ENCODE measurements at places on chromosomes 1 and 21.

DNA sequence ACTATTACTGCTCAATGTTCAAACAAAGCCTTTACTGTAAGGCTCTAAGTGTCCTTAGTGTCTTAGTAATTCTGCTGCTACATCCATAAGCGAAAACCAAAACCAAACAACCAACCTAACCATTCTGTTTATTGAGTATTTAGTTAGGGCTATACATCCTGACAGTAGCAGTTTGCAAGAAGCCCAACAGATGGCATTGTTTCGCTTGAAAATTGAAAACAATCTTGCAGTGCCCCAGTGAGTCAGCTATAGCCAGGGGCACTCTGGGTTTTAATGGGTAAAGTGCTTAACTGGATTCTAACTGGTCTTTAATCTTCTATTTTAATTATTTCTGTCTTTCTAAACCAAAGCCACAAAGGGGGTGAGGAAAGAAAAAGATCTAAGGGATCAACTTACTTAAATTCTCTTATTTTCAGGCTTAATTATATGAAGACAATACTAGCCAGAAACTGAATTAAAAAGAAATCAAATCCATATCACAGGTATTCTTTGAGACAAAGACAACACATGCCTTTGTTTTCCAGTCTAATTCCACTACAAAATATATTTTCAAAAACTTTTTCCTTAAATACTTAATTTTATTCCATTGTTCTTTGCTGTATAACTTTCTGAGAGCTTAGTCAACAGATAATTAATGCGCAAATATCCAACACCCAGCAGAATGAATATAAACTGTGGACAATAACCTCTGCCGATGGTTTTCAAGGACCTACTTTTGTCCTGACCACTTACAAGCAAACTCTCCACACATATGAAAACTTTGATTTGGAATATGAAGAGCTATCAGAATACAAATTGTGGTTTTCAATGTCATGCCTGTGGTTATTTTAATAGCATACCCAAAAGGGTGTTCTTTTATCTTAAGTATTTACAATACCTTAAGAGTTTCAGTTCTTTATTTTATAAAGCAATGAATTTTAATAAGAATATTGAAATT lies 15.2 kb downstream of the POGZ start:
- DNase-seq = peak; percentile 62

- DNase-seq = no peak
Observed at GRCh38 chr1:70383483-70383882, 27.6 kb upstream of the CTH start.

- no peak for DNase-seq
Observed at GRCh38 chr1:226838456-226838855, 32.0 kb upstream of the PSEN2 start.

DNA sequence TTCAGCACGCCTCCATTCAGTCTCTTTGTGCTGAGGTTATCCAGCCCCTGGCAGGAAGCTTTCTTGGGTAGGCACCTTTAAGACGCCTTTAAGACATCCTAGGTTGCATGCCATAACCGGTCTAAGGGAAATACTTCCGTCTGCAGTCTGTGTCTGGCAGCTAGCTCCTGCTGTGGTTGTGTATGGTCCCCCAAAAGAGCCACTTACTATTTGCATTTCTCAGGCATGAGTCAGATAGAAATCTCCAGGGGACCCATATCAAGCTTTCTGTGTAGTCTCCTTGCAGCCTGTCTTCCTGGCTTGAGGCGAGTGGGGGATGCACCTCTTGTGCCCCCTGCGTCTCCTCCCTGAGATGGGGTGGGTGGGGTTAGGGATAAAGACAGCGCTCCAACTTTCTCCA lies 10.0 kb upstream of the RYR2 start:
- no peak for DNase-seq

- DNase-seq = no peak
Observed at GRCh38 chr21:31191553-31191952, 152.5 kb downstream of the TIAM1 start.

- DNase-seq = peak; percentile 43
Observed at GRCh38 chr1:45721207-45721606, 29.2 kb downstream of the IPP start.

- peak; percentile 90 for DNase-seq
Observed at GRCh38 chr1:87956072-87956471, 627.4 kb downstream of the LMO4 start.

DNA sequence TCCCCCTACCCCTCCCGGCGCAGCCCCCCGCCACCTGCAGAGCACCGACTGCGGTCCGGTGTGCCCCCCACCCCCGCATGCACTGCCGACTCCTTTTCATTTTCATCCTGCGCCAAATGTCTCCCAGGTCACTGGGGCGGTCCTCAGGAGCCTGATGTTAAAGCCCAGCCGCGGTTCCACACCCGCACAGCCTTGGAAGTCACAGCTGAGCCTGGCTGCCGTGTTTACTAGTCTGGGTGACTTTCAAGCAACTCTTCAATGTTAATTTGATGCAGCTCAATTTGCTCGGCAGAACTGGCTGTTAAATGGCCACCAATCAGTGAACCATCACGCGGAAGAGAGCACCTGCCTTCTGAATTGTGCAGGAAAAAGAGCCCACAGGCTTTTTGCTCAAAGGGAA lies 27.2 kb downstream of the THAP3 start:
- DNase-seq = no peak

- DNase-seq = no peak
Observed at GRCh38 chr21:39650306-39650705, 37.6 kb downstream of the B3GALT5 start.

DNA sequence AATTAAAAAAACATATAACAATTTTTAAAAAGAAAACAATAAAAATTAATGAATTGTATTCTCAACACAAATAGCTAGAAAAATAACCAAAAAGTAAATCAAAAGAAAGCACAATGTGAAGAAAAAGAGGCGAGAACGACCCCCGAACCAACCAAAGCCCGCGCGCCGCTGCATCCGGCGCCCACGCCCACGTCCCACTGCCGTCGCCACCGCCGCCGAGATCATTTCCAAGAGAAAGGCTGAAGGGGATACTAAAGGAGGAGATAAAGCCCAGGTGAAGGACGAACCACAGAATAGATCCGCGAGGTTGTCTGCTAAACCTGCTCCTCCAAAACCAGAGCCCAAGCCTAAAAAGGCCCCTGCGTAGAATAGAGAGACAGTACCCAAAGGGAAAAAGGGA lies 11.8 kb upstream of the ABCB10 start:
- DNase-seq = no peak

DNA sequence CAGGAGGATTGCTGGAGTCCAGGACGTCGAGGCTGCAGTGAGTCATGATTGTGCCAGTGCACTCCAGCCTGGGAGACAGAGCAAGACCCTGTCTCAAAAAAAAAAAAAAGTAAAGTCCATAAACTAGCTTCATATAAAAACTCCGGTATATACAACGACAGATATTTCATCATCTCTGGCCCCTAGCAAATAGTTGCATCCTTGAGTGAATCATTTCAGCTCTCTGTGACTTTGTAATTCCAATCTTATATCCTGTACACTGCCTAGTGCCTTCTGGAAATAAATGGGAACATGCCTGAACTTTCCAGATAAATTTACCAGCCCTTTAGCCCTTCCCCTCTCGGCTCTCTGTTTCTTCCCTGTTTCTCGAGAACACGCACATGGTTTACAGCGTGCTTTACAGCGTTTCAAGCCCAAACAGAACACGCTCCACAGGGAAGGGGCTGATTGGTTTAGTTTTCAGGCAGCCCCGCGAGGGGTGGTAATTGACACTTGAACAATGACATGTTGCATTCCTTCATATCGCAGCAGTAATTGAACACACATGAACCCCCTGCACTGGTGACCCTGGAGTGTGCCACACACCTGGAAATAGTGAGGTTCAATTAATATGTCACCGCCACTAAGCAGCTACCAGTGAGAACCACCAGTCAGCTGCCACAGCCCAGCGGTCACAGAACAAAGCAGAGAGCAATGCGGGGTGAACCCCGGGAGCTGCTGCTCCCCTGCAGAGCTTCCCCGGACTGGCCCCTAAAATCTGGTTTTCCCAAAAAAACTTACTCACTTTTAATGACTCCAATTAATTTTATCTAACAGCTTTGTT lies 35.7 kb upstream of the SIM2 start:
- no peak for DNase-seq

- DNase-seq = no peak
Observed at GRCh38 chr1:43619996-43620920, 29.7 kb upstream of the KDM4A start.

GRCh38 chr1:245715970-245716369 lies 561.2 kb downstream of the KIF26B start:
- DNase-seq = peak; percentile 65

DNA sequence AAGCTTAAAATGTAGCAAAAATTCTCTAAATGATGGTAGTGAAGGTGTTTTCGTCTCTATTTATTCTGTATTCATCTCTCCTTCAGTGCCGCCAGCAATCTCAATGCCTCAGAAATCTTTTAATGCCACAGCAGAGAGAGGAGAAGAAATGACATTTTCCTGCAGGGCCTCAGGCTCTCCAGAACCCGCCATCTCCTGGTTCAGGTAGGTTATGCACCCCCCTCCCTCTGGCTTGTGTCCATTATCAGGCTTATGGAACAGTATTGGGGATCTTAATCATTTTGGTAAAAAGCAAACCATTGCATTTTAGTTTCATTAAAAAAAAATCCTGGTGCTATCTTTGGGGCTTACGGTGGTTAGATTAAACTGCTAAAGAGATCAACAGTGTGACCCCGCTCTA lies 326.1 kb downstream of the NCAM2 start:
- DNase-seq = no peak

DNA sequence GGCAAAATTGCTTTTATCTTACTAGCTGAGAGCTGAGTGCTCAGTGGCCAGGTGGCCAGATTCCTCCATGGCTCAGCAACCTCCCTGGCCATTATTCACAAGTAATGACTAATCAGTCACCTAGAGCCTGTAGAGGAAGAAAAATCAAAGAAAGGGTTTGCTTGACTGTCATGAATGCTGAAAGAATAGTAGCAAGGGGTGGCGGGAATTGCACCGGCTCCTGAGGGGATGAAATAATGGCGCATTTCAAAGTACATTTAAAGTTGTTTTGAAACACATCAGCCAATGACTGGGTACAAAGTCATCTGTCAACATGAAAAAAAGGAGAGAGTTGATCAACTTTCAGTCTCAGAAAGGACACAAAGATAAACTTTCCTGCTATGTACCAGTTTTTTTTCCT lies 99.5 kb downstream of the OMA1 start:
- no peak for DNase-seq

- DNase-seq = no peak
Observed at GRCh38 chr1:11851180-11851579, 3.6 kb upstream of the NPPA start.

DNA sequence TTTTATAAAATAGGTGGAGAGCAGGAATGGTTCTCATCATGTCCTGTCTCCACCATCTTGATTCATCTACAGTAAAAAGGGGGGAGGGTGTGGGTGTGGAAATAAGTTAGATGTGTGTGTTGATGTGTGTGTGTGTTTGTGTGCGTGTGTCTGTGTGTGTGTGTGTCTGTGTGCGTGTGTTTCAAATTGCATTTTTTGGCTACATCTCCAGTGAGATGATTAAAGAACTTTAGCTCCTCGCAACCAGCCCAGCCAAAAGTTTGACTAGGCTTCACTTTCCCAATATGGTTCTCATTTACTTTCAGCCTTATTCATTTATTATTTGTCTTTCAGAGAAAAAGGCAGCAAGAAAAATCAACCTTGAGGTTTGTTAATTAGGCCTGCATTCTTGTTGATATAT lies 14.7 kb upstream of the HAO2 start:
- DNase-seq = no peak

- peak; percentile 36 for DNase-seq
Observed at GRCh38 chr1:78339490-78339889, 151.3 kb upstream of the PTGFR start.

- no peak for DNase-seq
Observed at GRCh38 chr1:207815913-207816291, 64.0 kb downstream of the CD46 start.

DNA sequence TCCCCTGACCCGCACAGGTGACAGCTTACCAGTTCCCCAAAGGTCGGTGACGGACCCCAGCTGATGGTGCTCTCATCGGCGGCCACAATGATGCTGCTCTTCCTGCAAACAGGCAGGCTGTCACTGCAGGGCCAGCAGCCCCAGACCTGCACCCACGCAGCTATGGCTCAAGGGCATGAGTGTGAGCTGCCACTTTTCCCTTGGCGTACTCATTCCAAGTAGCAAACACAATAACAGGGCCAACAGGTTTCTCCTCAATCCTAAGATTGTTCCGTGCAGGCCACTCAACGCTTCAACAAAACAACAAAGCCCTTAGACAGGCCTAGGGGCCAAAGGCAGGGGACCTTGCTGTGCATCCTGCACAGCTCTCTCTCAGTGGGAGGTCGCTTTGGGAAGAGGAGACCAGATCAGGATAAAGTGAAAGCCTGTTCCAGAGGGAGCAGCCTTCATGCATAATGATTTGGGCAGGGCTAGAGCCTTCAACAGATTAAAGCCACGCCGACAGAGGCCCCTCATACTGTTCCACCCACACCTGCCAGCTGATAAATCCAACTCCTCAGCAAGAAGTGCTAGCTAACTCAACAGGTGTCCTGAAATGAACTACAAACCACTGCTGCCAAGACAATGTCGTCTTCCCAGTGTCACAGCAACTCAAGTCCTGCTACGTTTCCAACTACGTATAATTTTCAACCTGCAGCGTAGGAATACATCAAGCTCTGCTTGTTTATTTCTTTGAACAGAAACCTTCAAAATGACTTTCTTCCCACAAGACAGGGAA lies 27.2 kb downstream of the RCC2 start:
- no peak for DNase-seq

DNA sequence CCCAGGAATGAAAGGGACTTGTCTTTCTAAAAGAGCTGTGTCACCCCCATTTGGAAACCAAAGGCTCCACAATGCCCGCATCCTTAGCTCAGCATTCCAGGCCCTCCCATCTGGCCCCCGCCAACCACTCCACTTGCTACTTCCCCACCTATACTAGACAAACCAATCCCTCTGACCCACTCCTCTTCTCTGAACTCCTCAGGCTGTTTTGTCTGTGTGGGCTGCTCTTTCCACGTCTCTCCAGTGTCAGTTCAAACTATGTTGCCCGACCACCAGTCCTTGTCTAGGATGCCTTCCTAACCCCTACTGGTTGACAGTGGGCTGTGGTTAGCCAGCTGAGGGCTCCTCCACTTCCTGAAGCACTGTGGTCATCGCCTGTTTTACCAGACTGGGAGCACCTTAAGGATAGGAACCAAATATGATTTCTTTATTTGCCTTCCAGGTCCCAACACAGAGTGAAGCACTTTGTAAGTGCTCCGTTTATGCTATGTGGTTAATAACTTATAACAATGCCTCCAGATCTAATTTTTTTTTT lies 8.1 kb upstream of the COA7 start:
- no peak for DNase-seq

DNA sequence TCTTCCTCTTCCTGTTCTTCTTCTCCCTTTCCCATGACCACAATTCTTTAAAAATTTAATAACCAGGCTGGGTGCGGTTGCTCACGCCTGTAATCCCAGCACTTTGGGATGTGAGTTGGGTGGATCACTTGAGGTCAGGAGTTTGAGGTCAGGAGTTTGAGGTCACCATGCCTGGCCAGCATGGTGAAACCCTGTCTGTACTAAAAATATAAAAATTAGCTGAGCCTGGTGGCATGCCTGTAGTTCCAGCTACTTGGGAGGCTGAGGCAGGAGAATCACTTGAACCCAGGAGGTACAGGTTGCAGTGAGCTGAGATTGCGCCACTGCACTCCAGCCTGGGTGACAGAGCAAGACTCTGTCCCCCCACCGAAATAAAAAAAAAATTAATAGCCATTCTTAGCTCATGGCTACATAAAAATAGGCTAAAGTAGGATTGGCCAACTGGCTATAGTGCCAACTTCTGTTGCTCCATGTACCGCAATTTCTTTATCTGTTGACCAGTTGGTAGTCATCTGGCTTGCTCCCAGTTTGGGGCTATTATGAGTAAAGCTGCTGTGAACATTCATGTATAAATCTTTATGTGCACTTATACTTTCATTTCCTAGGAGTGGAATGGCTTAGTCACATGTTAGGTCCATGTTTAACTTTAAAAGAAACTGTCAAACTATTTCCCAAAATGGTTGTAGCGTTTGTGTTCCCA lies 136.3 kb downstream of the PEX14 start:
- DNase-seq = no peak
